ENCODE measurements at places on chromosomes 6 and 20.

- no peak for DNase-seq
Observed at GRCh38 chr20:37504404-37505096, 16.5 kb upstream of the NNAT start.

- no peak for DNase-seq
Observed at GRCh38 chr6:6930223-6930880, 177.4 kb upstream of the RREB1 start.

DNA sequence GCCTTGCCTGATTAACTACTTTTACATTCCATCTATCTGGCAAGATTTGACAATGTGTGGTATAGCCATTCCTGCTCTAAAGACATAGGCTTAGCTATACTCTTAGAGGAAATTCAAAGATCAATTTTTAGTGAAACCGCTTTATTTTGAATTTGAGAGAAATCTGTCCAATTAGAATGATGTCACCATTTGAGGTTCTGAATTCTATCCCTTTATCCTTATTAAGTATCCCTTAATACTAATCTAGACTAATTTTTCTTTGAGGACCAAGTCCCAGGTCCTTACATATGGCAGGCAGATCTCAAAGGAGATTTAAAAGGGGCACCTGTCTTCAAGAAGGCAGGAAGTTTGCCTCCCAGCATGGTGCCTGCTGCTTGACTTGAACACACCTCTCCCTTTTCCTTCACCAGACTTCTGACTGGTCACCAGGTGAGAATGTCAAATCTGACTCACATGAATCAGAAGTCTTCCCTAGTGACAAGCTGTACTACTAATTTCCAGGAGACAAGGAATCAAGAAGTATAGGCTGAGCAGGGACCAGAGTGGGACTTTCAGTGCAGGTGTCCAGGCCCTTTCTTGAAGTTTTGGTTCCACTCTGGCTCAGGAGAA is 15.0 kb upstream of the MRAP2 start:
- DNase-seq = no peak

GRCh38 chr6:19472153-19472552 is 365.0 kb upstream of the ID4 start:
- DNase-seq = no peak

DNA sequence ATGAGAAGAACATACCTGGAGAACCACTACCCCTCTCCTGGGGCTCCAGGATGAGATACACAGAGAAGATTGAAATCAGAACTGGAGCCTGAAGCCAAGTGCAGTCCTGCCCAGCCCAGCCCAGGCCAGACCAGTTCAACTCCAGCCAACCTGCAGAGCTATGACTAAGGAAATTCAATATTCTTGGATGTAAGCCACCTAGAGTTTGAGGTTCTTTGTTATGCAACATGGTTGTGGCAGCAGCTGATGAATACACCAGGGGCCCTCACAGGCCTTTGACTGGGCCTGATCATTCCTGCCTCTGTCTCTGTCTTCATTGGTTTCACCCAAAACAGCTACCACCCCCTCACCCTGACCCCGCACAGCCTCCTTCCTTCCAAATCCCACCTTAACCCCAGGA is 167.8 kb downstream of the LRFN2 start:
- DNase-seq = no peak

DNA sequence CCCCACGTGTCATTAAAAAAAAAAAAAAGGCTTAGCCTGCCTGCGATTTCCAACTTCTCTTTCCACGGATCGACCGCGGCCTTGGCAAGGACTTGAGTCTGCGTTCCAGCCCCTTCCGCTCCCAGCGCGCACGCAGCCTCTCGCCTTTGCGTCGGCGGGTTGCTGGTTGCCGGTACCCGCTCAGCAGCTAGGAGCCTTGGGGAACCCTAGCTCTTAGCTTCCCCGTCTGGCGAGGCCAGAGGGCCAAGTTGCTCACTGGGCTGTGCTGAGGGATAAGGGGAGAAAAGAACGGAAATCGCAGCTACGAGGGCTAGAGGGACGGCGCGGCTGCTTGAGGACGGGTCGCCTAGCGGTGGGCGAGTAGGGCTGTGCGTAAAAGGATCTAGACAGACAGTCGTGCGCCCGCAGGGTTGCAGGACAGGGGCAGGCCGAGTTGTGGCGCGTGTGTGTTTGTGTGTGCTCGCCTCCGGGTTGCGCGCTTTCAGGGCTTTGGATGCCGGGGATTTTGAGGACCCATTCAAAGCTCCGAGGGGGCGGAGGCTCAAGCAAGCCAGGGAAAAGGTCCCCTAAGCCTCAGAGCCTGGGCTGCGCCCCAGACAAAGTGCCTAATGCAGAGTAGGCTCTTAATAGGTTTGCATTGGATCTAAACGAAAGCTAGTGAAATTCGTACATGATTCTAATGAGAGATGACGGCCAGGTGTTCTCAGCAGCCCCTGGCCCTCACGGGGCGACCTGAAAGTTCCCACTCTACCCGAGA is 40.5 kb upstream of the OSTM1 start:
- no peak for DNase-seq

DNA sequence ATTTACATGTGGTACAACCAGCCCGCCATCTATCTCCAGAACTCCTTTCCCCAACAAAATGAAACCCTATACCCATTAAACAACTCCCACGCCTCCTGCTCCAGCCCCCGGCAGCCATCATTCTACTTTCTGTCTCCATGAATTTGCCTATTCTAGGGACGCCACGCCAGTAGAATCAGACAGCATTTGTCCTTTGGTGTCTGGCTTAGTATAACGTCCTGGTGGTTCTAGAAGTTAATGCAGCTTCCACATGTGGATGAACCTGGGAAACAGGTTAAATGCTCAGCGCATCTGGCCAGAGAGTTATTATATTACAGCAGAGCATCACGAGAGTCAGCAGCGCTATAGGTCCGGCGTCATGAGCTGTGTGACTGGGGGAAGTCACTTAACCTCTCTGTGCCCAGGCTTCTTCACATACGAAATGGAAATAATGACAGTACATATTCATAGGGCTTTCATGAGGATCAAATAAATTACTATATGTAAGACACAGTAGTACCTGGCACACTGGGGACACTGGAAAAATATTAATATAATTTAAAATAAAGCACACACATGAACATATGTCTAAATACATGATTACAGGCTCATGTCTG is 178.7 kb upstream of the TAB2 start:
- DNase-seq = no peak

DNA sequence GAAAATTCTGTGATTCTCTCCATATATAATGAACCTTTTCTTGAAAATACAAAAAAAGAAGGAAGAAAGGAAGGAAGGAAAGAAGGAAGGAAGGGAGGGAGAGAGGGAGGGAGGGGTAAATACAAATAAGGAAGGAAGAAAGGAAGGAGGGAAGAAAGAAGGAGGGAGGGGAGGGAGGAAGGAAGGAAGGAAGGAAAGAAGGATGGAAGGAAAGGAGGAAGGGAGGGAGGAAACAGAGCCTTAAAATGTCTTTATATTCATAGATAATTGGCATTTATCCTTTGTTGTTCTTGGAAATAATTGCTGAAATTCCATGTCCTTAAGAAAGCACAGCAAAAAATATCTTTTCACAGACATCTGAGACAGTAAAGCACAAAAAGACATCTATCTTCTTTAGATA is 40.3 kb downstream of the SAMD3 start:
- DNase-seq = no peak

- DNase-seq = no peak
Observed at GRCh38 chr20:50981714-50982048, 23.1 kb downstream of the MOCS3 start.

GRCh38 chr6:43847741-43848630 is 78.0 kb downstream of the VEGFA start:
- no peak for DNase-seq

GRCh38 chr6:34414999-34415858 is 10.6 kb downstream of the RPS10 start:
- no peak for DNase-seq

DNA sequence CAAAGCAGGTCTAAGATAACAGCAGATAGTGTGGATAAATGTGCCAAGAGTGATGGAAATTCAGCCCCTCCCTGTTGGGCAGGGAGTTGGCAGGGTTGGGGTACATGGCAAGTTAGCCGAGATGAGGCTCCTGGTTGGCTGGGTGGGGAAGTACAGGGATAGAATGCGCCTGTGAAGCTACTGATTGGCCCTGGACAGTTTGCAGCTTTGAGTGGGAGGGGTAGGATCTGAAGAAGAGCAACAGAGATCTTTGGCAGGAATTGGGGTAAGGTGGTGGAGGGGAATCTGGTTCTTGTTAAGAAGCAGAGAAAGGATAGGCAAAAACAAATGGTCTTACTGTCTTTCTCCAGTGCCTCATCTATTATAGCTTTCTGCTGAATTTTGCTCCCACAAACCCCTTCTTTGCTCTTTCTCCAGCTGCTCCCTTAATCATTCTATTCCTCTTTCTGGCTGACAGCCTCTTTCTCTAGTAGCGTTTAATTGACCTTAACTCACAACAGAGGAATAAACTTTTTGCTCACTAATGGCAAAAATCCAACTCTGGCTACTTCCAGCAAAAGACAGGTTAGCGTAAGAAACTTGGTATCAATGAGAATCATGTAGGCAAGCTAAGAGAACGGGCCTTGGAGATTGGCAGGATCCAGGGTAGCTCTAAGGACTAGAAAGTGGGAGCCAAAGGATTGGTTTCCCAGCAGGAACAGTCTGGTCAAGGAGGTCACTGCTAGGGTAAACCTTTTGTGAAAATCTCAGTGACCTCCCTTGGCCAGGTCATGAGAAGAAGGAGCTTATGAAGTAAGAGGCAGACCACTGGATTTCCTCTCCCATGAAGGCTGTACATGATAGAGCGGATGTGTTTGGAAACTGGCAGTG is 86.3 kb upstream of the CARMIL1 start:
- DNase-seq = no peak

DNA sequence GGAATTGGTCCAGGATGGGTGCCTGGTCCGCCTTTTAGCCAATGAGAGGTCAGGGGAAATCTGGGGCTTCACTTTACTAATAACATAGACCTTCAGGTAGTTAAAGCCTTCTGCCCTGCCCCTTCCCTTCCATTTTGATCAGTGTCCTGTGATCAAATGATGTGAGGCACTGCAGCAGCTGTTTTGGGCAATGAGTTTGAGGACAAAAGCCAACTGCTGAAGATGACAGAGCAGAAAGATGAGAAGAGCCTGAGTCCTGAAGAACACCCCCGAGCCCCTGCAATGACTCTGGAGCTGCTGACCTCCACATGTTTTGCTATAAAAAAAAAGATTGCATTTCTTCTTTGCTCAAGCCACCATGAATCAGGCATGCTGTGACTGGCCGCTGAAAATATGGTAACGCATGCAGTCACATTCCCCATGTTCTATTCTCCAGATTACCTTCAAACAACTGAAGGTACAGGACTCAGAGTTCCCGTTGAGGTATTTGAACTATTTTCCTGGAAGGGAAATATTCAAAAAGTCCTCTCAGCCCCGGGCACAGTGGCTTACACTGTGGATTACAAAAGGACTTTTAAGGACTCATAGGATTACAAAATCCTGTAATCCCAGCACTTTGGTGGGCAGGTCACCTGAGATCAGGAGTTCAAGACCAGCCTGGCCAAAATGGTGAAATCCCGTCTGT is 45.7 kb upstream of the B4GALT5 start:
- no peak for DNase-seq

GRCh38 chr6:159104163-159104925 is 59.6 kb upstream of the TAGAP start:
- DNase-seq = no peak

DNA sequence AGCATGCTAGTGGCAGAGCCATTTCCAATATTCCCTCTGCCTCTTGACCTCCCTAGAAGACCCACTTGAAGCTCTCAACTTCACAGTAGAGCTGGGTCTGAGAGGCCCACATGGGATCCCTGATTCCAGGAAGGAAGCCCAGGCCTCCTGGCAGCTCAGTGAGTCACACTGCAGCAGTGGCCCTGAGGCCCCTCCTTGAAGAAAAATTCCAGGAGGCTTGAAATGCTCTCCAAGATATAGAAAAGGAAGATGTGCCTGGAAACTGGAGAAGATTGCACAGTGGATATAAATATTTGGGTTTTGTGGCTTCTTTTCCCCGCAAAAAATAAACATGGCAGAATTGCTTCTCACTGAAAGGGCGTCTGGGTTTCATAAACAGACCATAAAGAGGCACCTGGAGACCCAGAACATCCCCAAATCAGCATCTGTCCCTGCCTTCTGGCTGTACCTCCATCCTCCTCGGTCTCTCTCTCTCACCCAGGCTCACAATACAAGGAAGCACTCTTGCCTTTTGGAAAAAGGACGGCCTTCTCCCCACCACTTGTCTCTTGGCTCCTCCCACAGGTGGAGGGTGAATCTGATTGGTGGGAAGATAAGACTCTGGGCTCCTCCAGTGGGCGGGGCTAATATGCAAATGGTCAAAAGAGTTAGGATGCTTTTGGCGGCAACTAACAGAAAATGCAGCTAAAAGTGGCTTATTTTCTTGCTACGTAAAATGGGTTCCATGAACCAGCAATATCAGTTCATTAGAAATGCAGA is 200.0 kb upstream of the SULF2 start:
- no peak for DNase-seq

DNA sequence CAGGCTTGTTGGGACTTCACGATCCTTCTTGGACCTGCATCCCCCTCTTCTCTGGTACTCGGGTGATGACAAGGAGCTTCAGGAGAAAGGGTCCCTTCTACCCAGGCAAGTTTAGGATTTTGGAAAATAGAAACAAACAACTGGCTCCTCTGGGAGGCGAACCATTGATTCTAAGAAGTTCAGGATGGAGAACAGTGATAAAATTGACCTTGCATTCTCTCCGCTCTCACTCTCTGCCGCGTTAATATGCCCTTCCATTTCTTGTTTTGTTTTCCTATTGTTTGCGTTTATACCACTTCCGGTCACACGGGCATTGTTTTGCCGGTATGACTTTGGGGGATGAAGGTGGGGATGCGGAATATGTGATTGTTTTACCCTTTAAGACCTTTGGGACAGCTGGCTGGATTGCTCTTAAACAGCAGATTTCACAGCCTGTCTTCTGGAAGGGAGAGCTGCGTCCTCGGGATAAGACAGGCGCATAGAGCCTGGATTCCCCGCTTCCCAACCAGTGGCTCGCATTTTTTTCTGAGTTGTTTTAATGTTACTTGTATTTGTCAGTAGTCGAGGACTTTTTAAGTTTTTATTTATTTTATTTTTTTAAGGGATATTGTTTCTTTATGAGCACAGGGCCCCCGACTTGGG is 144.3 kb upstream of the ZNF184 start:
- DNase-seq = no peak

DNA sequence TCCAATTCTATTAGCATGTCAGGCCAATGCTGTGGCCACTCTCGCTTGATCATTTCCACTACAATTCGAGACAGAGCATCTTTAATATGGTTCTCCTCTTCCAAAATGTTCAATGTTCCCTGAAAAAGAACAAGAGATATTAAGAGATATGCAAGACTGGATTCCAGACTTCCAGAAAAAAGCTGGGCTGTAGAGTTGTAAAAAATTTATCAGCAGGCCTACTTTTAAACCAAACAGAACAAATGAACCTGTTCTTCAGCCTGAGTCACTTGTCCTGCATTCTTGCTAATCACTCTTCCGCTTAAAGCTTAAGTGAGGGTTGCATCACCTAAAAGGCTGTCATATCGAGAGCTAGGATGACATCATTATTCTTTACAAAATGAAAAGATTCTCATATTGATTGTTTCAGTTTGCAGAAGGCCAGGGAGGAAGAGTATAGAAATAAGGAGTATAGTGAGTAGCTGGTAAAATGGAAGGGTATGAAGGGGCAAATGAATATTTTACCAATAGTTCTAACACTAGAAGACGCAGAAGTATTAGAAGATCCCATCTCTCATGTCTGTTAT is 4.9 kb downstream of the XPO5 start:
- DNase-seq = no peak
